ENCODE measurements at places on chromosomes 7 and 10.

- DNase-seq, result no peak
Measured at GRCh38 chr10:30877111-30877510, 154.6 kb downstream of the ZNF438 start.

GRCh38 chr10:93410697-93411348 lies 71.3 kb downstream of the MYOF start:
- no peak for DNase-seq

DNA sequence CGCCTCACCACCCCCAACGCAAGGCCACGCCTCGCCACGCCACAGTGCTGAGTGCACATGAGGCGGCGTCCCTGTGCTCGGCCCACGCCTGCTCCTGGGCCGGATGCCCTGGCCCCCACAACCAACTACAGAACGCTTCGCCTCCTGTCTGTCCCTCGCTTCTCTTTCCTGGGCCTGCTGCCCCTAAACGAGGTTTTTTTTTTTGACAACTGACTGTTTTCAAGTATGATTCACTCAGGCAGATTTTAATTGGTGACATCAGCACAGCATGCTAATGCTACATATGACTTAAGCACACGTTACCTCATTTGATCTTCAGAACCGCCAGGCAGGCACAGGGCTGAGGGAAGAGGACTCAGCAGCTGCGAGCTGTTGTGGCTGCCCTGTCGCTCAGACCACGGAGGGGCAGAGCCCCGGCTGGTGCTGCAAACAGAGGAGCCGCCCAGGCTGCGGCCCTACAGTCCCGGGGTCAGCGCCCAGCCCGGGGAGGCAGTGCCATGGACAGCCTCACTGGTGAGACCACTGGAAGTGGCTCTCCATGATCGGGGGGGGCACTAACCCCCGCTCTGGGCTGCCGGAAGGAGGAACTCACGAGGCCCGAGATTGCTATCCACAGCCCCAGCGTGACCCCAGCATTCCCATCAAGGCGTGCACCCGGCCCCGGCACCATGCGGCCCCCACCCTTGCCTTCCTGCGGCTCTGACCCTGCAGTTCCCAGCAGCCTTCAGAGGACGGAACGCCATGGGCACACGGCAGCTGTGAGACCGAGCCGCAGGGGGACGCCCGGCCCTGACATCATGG lies 212.8 kb downstream of the MAD1L1 start:
- no peak for DNase-seq

DNA sequence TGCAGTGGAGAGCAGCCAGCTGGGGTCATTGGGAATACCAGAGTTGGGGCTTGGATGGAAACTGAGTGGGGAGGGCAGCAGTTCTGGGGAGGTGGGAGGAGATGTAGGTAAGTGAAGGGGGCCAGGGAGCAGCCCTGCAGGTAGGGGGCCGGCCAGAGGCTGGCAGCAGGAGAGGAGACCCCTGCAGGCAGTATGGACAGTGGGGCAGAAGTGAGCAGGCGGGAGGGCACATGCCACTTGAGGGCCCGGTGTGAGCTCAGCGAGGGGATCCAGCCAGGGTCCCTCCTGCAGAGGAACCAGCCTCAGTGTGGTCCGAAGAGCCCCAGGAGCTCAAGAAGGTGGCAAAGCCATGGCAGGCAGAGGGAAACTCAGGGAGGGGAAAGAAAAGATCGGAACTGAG lies 75.4 kb downstream of the WDR11 start:
- no peak for DNase-seq

GRCh38 chr10:108204528-108205305 lies 1040.2 kb upstream of the SORCS1 start:
- no peak for DNase-seq

DNA sequence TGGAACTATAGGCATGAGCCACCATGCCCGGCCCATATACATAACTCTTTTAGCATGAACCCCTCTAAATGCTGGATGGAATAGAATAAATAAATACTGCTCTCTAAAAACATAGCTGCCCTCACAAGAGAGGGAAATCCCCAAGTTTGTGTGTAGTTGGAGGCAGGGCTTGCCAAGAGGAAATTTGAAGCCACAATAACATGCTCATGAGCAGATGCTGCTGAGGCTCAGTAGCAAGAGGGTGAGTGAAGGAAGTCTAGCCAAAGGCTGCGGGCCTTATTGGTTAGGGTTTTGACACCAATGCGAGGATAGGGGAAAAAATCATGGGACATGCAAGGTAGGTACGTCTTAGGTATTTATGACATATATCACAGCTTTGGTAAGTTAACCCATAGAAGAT lies 17.3 kb downstream of the TPK1 start:
- no peak for DNase-seq

DNA sequence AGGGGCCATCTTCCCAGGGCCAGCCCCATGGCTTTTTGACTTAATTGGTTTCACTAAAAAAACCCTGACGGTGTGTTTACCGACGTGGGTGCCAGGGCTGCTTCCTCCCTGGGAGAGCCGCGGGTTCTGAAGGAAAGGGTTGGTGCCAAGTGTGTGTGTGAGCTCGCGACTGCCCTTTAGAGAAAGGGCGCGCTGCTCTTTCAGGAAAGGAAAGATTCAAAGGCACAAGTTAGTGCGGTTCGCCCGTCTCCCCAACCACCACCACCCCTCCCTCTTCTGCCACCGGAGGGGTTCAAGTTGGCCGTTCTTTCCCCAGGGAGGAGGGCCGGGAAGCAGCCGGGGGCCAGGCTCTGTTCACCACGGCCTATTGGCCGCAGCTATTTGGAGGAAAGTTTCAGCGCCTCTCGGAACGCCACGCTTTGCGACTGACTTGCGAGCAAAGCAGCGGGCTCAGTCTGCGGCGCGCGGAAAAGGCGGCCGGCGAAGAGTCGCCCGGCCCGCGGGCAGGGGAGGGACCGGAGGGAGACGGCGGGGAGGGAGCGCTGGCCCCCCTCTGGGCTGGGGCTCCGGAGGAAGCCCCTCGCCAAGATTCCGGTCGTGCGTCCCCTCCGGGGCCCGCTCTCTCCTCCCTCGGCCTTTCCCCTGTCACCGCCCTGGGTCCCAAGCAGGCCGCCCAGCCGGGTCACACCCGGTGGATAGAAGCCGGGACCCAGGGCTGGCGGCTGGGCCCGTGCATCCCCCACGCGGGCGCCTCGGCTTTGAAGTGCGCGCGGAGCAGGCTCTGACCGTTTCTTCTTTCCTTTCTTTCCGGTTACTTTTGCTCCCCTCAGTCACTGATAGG lies 165.9 kb upstream of the PPP1R3A start:
- DNase-seq, result no peak

DNA sequence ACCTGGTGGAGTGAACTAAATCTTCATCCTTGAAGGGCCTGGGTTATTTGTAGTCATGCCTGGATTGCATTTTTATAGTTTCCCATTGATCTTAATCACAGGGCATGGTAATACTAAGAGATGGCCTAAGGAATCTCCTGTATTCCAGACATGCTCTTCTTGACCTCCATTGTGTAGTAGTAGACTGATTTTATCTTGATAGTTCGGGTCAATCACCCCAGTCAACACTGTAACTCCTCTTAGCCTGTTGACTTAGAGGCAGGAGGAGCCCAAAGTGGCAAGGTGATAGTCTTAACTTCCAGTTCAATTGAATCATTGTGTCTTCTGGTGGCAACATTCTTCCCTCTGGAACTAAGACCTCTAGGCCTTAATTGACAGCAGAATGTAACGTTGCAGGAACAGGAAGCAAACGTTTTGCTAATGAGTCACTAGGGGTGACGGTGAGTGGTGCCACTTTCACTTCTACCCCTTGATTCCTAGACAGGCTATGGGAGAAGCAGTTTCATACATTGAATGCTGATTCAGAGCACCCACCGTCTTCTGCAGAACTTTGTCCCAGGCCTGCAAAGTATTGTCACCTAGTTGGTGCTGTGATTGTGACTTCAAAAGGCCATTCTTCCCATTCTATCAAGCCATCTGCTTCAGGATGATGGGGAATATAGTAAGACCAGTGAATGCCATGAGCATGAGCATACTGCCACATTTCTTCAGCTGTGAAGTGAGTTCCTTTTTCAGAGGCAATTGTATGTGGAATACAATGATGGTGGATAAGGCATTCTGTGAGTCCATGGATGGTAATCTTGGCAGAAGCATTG lies 24.0 kb upstream of the PAPSS2 start:
- DNase-seq, result no peak

GRCh38 chr10:64731016-64731415 lies 1209.8 kb downstream of the REEP3 start:
- no peak for DNase-seq

- no peak for DNase-seq
Measured at GRCh38 chr10:130999376-131000202, 311.9 kb downstream of the TCERG1L start.

DNA sequence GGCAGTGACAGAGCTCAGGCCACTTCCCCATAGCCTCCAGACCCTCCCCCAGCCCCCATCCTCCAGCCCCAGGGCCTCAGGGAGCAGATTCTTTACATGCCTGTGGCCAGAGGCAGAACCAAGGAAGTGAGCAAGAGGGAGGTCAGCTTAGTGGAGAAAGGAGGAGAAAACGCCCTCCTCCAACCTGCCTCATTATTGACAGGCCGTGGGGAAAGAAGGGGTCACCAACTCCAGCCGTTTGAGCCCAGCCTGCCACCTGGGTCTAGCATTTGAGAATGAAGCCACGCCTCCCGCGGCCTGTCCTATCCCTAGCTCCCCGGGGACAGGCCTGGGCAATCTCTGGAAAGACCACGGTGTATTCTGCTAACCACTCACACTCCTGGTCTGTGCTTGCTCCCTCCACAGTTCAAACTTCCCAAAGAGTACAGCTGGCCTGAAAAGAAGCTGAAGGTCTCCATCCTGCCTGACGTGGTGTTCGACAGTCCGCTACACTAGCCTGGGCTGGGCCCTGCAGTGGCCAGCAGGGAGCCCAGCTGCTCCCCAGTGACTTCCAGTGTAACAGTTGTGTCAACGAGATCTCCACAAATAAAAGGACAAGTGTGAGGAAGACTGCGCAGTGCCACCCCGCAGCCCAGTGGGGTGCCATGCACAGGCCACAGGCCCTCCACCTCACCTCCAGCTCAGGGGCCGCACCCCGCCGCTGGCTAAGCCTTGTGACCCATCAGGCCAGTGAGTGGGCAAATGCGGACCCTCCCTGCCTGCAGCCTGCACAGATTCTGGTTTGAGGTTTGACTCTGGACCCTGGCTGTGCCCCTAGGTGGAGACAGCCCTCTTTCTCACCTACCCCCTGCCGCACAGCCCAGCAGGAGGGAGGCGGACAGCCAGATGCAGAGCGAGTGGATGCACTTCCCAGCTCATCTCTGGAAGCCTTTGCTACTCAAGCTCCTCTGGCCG lies 14.3 kb upstream of the TRIM8 start:
- no peak for DNase-seq

- no peak for DNase-seq
Measured at GRCh38 chr7:36875794-36876193, 151.5 kb upstream of the AOAH start.

DNA sequence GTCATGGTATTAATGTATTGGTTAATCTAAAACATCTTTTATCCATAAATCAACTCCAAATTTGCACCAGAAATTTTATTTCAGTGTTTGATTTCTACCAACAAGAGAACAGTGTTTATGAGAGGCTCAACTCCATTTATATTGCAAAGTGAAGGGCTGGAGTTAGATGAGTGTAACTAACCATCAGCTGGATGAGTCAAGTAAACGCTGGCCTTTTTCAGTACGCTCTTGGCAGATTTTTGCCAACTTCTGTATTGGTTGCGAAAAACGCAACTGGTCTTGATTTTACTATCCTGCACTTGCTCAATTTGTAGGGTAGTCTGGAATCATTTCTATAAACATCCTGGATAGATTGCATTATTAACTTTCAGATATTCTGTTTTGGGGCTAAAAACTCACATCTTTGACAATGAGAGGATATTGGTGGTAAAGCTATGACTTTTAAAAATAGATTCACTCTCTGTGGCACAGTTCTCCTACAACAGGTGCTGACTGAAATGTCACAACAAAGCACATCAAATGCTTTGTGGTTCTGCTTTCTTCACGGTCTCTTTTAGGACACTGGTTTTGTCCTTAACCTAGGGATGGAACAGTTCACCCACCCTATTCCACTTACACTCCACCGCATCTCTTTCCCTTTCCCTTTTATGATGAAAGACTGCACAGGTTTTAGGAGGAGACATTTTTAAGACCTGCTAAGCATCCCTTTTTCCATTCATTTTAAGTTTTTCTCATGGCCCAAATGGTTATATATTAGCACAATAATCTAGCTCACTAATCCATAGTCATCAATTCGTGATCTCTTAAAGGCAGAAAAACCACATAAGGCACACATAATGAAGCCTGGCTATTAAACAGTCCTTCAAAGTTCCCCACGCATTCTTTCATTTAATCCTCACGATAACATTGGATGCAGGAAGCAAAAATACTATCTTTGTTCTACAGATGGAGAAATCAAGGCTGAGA lies 12.8 kb downstream of the CACNA2D1 start:
- no peak for DNase-seq

DNA sequence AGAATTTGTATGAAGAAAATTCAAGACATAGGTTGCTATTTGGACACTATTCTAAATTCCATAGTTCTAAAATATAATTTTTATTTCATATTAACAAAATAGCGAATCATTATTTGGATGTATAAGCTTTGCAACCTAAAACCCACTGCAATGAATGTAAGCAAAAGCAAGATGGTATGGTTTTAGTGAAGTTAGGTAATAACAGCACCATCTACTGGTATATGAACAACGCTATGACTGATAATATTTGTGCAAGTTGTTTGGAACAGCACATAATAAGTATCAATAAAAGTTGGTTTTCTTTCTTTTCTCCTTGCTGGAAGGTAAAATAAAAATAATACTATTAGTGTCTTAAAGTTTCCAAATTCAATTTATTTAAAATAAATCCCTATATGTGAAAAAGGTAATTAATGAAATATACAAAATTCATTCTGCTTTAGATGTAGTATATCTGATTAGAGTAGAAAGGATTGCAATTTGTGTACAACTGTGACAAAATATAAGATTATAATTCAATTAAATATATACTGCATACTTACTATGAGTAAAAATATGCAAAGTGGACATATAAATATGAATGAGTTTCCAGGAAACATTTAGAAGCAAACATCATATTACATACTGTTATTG lies 79.0 kb upstream of the LSM8 start:
- no peak for DNase-seq

DNA sequence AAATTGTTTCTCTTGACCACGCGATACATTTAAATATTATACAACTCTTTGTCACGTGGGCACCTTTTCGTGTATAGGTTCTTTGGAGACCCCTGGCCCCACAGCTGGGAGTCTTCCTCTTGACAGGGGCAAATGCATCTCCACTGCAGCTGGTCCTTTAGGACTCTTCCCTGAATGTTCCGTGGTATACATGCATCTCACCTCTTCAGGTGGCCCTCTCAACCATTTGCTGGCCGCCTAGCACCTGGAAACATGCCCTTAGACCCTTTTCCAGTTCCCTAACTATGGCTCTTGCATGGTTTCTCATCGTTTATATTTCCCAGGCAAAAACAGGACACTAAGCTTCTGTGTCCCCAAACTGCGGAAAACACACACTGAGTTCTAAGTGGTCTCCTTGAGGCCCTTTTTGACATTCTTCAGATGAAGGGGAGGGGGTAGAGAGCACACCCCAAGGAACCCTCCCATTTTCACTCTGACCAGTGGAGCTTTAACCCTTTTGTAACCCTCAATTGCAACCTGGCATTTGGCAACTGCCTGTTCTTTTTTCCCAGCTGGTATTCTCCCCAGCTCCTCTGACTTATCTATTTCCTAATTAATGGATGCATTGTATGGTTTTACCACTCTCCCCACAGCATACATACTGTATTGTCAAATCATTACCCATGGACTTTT lies 20.6 kb downstream of the HNRNPA2B1 start:
- no peak for DNase-seq
